Effector memory CD4-positive, alpha-beta T cell (primary cell): ENCODE measurements at places on chromosomes 2 and 18.

DNA sequence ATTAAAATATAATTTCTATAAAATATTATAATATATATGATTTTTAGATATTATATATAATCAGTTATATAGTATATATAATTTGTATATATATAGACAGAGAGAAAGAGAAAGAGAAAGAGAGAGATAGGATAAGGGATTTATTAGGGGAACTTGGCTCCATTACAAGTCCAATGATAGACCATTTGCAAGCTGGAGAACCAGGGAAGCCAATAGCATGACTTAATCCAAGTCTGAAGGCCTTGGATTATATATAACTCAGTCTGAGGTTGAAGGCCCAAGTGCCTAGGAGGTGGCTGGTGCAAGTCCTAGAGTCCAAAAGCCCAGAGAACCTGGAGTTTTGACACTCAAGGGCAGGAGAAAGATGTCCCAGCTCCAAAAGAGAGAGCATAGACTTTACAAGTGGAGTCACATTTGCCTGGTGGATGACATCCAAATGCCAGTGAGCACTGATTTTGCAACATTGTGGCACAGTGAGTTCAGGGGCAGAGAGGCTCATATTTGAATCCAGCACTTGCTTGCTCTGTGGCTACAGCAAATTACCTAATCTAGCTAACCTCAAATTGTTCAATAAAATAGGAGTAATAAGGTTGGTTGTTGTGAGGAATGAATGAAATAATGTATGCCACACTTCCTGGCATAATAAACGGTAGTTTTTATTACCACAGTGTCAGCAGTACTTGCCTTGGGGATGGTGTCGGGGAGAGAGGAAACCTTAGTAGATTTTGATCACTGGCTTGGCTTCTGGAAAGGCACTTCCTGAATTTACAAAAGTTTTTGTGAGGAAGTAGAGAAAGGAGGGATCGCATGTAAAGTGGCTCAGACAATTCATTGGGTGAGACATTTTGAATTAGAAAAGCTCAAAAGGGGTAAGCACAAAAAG lies 69.6 kb upstream of the CD28 start:
- no peak for DNase-seq

DNA sequence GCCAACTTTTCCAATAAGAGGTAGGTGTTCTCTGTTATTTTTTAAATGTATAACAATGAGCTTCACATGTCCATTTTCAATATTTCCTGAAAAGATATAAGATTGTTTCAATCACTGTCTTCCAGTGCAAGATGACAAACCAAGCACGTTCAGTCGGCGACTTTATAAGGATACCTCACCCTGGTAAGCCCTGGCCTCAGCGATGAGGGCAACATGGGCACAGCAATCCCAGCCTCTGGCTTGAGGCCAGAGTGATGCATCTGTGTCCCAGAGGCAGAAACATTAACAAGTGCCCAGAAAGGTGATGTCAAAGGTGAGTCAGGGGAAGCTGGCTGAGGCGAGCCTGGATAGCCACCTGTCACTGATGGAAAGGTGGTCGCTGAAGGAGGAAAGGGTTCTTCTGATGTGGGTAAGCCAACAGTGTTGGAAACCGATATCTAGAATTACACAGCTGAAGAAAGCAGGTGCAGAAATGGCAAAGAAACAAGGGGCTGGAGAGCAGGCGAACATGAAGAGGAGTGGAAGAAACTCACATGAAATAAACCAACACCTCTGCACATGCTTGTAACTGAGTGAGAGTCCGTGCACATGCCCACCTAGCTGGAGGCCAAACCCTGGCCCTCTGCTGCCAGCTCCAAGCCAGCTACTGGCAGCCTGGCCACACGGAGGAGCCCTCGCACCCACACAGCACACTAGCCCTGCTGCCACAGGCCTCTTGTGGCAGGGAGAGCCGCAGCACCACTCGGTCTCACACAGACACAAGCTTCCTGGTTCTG lies 65.5 kb downstream of the FBXO15 start:
- DNase-seq, result peak; percentile 19

DNA sequence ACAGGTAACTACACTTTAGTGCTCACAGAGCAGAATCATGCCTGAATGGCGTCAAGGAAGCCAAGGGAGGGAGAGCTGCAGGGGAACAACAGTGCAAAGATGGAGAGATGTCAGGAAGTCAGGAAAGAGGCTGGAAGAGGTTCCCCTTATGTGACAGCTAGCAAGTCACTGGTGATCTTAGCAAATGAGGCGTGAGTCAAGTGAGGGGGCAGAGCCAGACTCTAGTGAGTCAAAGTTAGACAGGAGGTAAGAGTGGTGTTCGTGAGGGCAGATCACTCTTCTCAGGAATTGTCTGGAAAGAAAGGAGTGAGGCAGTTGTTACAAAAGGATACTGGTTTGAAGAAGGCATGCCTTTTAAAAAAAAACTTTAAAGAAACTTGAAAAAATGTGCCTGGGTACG lies 87.1 kb downstream of the MEP1B start:
- DNase-seq, result no peak

GRCh38 chr2:30764021-30764800 lies 43.0 kb downstream of the CAPN13 start:
- DNase-seq, result no peak

GRCh38 chr18:10049747-10050146 lies 135.9 kb downstream of the VAPA start:
- DNase-seq, result no peak
